T-helper 2 cell (primary cell): ENCODE measurements at places on chromosomes 12 and 14.

- peak; percentile 0 for DNase-seq
Measured at GRCh38 chr12:34295366-34296142, 273.3 kb downstream of the ALG10 start.

- DNase-seq, result no peak
Measured at GRCh38 chr14:79855789-79856188, 355.5 kb downstream of the DIO2 start.

DNA sequence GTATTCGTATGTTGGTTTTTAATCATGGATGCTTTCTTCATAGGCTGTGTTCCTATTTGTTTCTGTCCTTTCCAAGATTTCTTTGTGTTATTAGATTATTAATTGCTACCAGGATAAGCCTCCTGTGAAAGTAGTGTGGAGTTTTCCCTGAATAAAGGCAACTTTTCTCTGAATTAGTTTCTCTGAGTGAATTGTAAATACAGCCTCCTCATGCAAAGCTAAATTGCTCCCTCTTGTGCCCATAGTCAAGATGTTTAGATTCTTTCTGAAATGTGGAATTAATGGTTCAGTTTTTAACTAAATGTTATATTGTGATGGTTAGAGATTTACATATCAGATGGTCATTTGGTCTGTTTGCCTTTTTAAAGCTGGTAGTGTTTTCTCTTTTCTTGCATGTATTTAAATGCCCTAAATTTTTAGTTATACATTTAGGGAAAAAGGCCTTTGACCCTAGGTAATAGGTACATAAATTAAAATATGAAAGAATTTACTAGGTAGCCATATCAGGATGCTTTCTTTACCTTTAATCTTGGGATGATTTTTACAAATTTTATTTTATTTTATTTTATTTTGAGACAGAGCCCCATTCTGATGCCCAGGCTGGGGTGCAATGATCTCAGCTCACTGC lies 8.9 kb downstream of the APAF1 start:
- DNase-seq, result no peak

DNA sequence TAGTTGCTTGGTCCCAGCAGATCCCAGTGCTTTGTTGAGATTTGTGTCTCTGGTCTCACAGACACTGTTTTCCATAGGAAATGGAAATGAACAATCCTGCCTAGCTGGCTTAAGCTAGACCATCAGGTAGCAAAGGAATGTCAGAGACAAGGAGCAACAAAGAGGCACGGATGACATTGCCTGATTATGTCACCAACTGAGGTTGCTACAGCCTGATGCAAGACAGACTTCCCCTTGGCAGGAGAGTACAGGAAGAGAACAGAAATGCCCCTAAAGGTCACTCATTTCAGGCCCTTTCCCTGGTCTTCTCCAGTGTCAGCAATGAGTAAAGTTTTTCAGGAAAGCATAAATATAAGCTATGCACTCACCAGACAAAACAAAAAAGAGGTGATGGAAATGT lies 2.0 kb upstream of the PRB2 start:
- DNase-seq, result no peak

GRCh38 chr14:61533513-61534255 lies 161.6 kb upstream of the HIF1A start:
- DNase-seq, result no peak
